ENCODE measurements at places on chromosomes 5 and 9. TPM values are rescaled to one million over a fixed set of nuclear protein-coding genes. Genes with fewer than 3 reads are reported as not detected.

DNA sequence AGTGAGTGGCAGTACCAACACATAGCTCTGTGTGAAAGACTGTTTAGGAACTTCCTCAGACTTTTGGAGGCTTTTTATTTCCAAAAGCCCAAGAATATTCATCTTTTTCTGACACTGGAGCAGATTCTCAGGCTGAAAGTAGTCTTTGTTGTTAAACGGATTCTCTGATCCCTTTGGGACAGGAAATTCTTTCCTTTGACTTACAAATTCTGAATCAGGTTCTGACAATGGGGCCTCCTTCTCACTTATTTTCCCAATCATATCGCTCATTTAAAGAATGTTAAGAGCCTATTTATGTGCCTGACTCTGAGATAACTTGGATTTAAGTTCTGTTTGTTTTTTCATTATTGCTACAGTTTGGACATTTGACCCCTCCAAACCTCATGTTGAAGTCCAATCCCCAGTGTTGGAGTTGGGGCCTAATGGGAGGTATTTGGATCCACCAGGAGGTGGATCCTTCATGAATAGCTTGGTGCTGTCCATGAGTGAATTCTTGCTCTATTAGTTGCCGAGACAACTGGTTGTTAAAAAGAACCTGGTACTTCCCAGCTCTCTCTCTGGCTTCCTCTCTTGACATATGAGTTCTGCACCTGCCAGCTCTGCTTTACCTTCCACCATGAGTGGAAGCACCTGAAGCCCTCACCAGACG, 4.1 kb upstream of the ADGRV1 start:
- DNase-seq, result no peak

GRCh38 chr9:100473276-100474081, 530 bp downstream of the TMEFF1 start:
- peak; percentile 2 for DNase-seq

EMB gene
- total RNA-seq, result not detected

DNA sequence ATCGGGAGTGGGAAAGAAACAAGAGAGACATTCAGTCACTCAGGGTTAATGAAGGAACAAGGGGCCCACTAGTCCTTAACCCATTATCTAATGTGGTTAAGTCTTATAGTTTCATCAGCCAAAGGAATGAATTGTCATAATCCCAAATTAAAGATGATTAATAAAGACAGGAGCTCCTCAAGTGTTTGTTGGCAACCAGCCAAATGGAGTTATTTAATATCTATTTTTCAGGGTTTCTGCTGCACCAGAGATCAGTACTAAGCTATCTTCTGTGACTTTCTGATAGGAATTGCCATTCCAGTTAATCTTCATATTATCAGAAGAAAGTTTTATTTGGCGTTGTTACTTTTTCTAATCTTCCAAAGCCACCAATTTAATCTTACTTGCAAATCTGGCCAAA, 34.0 kb upstream of the FCHO2 start:
- no peak for DNase-seq

LCN1 gene
- not detected for total RNA-seq

SPATA31D4 gene
- total RNA-seq, result not detected

DNA sequence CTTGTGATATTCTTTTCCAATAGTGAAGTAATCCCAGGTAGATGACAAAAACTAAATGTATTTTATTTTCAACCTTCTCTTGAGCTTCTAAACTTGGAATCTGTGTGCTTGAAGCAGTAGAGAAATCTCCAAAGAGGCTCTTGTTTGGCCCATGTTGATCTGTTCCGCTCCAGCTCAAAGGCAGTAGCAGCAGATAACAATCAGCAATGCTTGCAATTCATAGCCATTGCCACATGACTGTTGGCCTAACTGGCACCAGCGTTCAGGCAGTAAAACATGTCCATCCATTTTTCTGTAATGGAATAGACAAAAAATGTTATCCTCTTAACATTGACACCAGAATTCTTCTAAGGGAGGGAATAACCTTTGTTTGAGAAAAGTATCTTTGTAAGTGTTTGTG, 270.7 kb upstream of the MSX2 start:
- DNase-seq, result no peak

DNA sequence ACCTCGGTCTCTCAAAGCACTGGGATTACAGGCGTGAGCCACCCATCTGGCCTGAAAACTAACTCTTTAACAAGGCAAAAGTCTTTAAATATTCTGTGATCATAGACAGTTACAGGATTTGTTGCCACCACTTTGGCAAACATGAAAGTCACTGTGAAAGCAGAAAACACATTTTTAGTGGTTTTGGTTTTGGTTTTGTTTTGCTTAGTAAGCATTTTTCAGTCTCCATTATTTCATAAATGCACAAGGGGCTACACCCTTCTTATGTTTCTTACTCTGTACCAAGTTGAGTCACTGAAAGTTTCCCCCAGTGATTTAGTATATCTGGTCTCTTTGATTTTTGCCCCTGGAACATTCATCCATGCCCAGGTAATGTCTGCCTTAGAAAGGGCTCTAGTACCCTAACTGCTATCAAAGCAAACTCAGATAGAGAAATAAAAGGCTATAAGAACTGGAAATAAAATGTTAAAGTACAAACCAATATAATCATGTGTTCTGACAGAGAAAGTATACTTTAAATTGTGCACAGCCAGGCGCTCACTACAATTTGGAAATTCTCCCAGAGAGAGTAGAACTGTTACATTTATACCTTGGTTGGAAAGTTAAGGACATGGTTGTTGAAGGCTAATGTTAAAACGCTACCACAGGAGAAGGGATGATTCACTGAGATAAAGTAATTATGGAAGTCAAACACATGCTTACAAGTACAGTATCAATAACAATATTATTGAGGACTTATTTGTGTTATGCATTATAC, 1022.5 kb upstream of the DMAC1 start:
- DNase-seq, result no peak

- DNase-seq, result no peak
Measured at GRCh38 chr9:122179054-122179689, 19.5 kb downstream of the MORN5 start.

DNA sequence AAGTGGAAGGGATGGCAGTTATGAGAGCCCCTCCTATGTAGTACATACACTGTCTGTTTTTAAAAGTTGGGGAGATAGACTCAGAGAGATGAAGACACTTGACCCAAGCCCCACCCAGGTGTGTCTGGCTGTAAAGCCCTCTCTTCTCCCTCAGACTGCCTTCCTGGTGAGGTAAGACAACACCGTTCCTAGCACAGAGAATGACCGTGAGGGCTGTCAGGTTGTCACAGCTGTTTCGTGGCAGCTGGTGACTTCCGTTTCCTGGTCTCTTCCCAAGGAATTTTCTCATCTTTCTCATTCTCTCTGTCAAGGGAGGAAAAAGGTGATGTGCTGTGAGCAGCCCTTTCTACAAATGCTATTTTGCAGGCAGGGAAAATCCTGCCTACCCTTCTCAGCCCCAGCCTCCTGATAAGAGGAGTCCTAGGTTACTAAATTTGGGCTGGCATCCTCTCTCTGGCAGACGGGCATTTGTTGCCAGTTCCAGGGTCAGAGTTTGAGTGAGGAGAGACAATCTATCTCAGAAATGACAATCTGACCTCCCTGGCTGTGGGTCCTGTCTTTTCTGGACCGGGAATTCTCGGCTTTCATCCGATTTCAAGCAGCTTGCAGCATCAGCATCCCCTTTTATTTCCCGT, 263.5 kb upstream of the PANK3 start:
- DNase-seq, result no peak

GRCh38 chr5:165333623-165334022, 1828.2 kb downstream of the MAT2B start:
- DNase-seq, result no peak

KIF20A gene
- 36.4 TPM for total RNA-seq

ORM2 gene
- total RNA-seq, result not detected

IRX1 gene
- not detected for total RNA-seq

IFNA13 gene
- not detected for total RNA-seq

MTAP gene
- 43.1 TPM for total RNA-seq

DNA sequence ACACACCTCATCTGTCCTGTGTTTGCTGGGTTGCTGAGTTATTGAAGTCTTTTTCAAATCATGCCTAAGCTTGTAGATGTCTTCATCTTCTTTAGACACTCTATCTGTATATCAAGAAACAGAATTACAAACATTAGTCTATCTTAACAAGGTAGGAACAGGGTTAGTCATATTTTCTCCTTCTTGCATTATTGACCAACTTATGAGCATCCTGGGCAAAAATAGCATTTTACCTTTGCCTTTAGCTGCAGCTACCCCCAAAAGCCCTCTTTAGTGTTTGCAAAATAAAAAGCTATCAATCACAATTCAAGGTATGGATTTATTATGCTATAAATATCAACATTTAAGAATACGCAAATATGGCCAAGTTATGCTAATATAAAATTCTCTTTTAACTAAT, 3.4 kb downstream of the PLK2 start:
- no peak for DNase-seq

GRCh38 chr5:123124126-123124858, 35.3 kb downstream of the PRDM6 start:
- no peak for DNase-seq

GRCh38 chr9:123997665-123998277, 13.8 kb upstream of the LHX2 start:
- DNase-seq, result no peak

TTC23L gene
- total RNA-seq, result not detected

GRCh38 chr9:106753155-106753671, 109.8 kb upstream of the ZNF462 start:
- no peak for DNase-seq

- DNase-seq, result no peak
Measured at GRCh38 chr5:3660630-3661029, 65.0 kb downstream of the IRX1 start.

- no peak for DNase-seq
Measured at GRCh38 chr5:140607031-140607430, 25.9 kb downstream of the CD14 start.

INSYN2B gene
- 15.7 TPM for total RNA-seq

DNA sequence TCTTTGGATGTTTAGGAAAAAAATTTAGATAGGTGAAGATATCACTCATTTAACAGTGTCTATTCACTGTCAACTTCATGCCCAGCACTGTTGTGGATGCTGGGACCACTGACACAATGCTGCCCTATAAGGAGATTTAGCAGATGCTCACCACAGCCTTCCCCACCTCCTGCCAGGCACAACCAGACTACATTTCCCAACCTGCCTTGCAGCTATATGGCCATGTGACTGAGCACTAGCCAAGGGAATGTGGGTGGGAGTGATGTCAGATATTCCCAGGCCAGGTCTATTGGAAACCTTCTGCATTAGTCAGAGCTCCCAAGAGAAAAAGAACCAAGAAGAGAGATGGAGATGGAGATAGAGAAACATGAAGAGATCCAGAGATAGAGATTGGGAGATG, 302.6 kb upstream of the TAS2R1 start:
- DNase-seq, result peak; percentile 60

- no peak for DNase-seq
Measured at GRCh38 chr9:131296906-131297500, 7.5 kb downstream of the PLPP7 start.

DNA sequence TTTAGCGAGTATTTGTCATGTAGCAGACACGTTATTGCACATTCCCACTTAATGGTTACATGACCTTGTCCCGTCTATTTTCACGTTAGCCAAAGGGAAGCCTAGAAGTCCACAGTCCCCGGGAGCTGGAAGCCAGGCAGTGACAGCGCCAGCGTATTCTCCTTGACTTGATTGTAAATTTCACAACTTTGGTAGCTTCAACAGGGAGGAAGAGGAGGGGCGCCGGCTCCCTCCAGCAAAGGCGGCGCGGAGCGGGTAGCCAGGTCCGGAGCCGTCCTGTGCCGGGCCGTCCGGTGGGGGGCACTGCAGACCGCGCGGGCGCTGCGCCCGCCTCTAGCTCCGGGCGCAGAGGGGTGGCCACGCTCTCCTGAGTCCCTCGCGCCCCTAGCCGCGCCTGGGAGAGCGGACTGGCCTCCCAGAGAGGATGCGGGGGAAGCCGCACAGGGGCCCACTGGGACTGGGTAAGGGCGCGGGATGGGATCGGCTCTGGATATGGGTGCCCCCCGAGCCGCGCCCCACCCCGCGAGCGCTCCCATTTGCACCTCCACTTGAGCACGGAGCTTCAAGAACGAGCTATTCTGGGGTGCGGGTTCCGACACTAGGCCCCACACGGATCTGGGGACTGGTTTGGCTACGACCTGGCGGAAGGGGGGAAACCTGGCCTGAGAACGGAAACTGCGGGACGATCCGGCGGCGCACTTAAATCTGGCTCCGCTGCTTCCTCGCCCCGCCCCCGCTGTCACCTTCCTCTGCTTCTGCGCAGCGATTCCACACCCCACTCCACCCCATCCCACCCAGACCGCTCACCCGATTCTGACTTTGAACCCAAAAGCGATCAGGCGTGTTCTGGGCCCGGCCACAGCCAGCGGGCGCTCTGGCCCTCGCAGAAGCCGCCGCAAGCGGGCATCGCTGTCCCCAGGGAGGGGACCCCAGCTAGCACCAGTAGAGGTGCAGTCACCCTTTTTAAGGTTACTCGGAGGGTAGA, 23.8 kb downstream of the KLF4 start:
- DNase-seq, result no peak

SCGB3A2 gene
- total RNA-seq, result not detected

GRCh38 chr5:33793276-33793675, 98.5 kb downstream of the ADAMTS12 start:
- no peak for DNase-seq

TRPM6 gene
- not detected for total RNA-seq

DNA sequence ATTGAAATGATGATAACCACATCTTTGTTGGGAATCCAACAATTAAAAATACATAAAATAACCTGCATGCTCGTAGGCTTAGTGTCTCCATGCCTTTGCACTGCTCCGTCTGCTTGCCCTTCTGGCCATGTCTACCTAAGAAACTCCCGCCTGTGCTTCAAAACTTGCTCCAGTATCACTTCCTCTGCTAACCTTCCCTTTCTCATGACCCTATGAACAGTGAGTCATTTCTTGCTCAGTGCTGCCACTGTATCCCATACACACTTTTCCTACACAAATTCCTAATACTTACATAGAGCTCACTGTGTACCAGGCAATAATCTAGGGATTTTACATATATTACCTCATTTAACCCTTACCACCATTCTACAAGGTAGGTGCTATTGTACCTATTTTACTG, 33.5 kb downstream of the TMEM245 start:
- DNase-seq, result no peak

GRCh38 chr9:2919347-2919746, 75.5 kb upstream of the PUM3 start:
- peak; percentile 1 for DNase-seq

DNA sequence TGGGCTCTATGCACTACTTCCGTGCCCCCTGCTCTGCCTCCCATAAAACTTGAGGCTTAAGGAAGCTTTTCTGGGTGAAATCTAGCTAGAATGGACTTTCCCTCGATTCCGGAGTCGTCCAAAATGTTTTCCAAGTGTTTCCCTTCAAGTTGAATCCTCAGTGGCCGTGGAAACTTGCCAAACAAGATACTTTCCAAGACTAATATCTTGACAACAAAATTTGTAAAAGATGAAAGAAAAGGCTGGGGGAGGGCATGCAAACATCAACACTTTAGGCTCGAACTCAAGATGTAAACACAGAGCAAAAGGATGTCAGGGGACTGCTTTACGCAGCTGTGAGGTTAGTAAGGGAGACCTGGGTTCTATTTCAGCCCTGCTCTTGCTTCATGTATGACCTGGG, 482.8 kb upstream of the KLF4 start:
- DNase-seq, result no peak

SPTAN1 gene
- total RNA-seq, result 330 TPM

GRCh38 chr9:133731876-133732638, 6.1 kb downstream of the SARDH start:
- peak; percentile 28 for DNase-seq

- peak; percentile 30 for DNase-seq
Measured at GRCh38 chr5:149152317-149152746, 11.0 kb downstream of the ABLIM3 start.

ZFR gene
- total RNA-seq, result 87.4 TPM
